Activated CD4-positive, alpha-beta memory T cell treated with anti-CD3 and anti-CD28 coated beads, Interleukin-2, amount 10 ng/mL, durations not matched to agents 7 days and 5 days (primary cell): ENCODE measurements at places on chromosomes 7 and 10. TPM values are rescaled to one million over a fixed set of nuclear protein-coding genes. Genes with fewer than 3 reads are reported as not detected.

GRCh38 chr7:107953265-107953923, 49.6 kb downstream of the LAMB1 start:
- no peak for DNase-seq
- no peaks in the 10 kb centered on the region for H3K36me3 ChIP-seq
- H3K27ac ChIP-seq, result no peak overlapping the region

GRCh38 chr7:151889406-151890354, 12.8 kb upstream of the PRKAG2 start:
- no peak for DNase-seq
- no peak overlapping the region for H3K27ac ChIP-seq
- peaks cover 34% of the 10 kb centered on the region for H3K27me3 ChIP-seq
- H3K4me3 ChIP-seq, result no peak overlapping the region

DNA sequence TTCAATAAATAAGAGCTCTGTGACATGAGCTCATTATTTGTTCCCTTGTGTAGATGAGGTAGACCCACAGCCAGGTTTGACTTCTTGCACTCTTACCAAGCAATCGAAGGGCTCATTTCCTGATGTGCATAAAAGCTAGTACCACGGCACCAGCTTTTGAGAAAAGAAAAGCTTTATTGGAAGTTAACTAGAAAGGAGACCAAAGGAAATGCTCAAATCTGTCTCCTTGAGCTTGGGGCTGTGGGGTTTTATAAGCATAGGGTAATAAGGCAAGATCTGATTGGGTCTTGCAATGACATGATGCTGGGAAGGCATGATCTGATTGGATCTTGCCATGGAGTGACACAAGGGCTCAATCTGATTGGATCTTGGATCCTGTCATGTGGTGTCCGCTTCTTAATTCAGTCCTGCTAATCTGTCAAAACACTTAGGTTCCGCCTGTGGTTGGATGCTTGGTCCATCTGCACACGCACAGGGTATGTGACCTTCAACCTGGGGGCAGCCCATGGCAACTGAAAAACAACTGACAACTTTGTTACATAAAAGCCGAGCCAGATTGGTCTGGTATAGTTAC, 47.8 kb upstream of the FRMD4A start:
- peaks cover 44% of the 10 kb centered on the region for H3K27me3 ChIP-seq
- H3K4me3 ChIP-seq, result no peak overlapping the region
- H3K4me1 ChIP-seq, result peaks cover 2% of the 10 kb centered on the region
- no peak for DNase-seq
- no peaks in the 10 kb centered on the region for H3K36me3 ChIP-seq

DNA sequence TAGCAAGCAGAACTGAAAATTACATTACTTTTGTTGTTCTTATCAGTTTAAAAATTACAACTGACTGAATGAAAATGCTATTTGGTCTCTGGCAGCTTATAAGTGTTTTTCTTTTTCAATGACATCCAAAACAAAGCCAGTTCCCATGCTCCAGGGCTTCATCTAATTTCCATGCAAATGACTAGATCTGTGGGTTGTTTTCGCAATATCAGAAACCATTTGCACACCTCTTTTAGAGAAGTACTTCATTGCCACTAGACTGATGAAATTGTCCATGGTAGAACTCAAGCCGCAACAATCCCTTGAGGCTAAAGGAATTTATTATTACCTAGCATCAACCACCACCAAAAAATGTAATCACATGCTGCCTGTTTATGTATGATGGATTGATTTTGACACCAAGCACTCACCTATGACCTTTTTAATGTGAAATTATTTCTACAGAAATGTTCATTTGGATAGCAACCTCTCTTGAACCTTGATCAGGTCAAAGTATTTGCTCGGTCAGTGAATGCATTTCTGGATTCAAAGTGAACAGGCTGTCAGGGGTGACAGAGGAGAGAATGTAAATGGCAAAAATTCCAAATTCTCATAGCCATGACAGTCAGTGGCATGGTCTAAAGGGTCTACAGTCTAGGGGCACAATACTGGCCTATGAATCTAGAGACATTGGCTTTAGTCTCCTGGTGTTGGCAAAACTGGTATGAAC, 769.3 kb downstream of the SORCS1 start:
- no peaks in the 10 kb centered on the region for H3K4me1 ChIP-seq
- no peaks in the 10 kb centered on the region for H3K36me3 ChIP-seq
- H3K4me3 ChIP-seq, result no peak overlapping the region
- H3K27ac ChIP-seq, result no peak overlapping the region
- no peak for DNase-seq

- DNase-seq, result no peak
- peaks cover 12% of the 10 kb centered on the region for H3K36me3 ChIP-seq
- peak overlapping the region; percentile 50 for H3K4me3 ChIP-seq
- no peak overlapping the region for H3K27ac ChIP-seq
- peaks cover 77% of the 10 kb centered on the region for H3K4me1 ChIP-seq
These were observed 165.6 kb upstream of the ASAH2 start for GRCh38 chr10:50416881-50417280.

- H3K27me3 ChIP-seq, result no peaks in the 10 kb centered on the region
- H3K4me1 ChIP-seq, result peaks cover 72% of the 10 kb centered on the region
- DNase-seq, result peak; percentile 45
- peak overlapping the region; percentile 49 for H3K4me3 ChIP-seq
- peak overlapping the region; percentile 88 for H3K27ac ChIP-seq
These were observed 58.3 kb downstream of the VCL start for GRCh38 chr10:74056050-74056818.

DNA sequence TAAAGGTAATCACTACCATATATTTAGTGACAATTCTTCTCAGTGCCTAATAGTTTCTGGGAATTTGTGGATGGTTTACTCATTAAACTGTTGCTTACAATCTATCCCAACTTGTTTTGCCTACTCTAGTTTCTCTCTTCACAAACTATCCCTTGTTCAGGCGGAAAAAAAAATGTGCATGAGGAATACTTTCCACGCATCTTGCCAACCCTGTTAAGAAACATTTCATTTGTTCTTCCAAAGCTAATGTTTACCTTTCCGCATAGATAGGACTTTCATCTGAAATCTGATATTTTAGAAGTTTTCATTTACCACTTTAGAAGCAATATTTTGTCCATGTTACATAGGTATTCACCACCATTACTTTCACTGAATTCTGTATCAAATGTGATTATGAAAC, 191.9 kb downstream of the MDFIC start:
- no peak for DNase-seq
- no peaks in the 10 kb centered on the region for H3K36me3 ChIP-seq
- H3K4me3 ChIP-seq, result no peak overlapping the region
- H3K27me3 ChIP-seq, result peaks cover 2% of the 10 kb centered on the region
- H3K4me1 ChIP-seq, result no peaks in the 10 kb centered on the region

GRCh38 chr10:101050208-101051069, 11.3 kb upstream of the KAZALD1 start:
- no peak overlapping the region for H3K4me3 ChIP-seq
- peaks cover 9% of the 10 kb centered on the region for H3K36me3 ChIP-seq
- peaks cover 32% of the 10 kb centered on the region for H3K4me1 ChIP-seq
- DNase-seq, result peak; percentile 83

DNA sequence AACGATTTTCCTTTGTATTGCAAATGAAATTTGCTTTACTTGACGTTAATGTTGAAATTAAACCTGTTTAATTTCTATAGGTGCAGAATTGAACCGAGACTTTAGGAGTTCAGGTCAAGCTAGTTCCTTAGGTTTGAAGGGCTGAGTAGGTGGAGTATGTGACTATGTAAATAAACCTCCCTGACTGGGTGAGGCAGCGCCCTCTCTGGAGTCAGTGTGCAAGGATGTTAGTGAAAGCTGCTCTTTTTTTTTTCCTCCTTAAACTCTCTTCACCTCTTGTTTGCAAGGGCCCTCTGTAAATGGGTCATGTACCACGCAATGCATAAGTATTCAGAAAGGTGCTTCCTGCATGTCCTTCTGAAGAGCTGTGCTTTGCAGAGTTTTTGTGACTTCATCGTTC, 33.8 kb downstream of the GALNT17 start:
- no peaks in the 10 kb centered on the region for H3K36me3 ChIP-seq
- no peaks in the 10 kb centered on the region for H3K4me1 ChIP-seq
- H3K27me3 ChIP-seq, result no peaks in the 10 kb centered on the region
- no peak for DNase-seq

GRCh38 chr10:44397476-44398225, 12.8 kb upstream of the CXCL12 start:
- DNase-seq, result no peak
- H3K4me3 ChIP-seq, result no peak overlapping the region
- H3K27ac ChIP-seq, result no peak overlapping the region
- no peaks in the 10 kb centered on the region for H3K4me1 ChIP-seq
- no peaks in the 10 kb centered on the region for H3K36me3 ChIP-seq

DNA sequence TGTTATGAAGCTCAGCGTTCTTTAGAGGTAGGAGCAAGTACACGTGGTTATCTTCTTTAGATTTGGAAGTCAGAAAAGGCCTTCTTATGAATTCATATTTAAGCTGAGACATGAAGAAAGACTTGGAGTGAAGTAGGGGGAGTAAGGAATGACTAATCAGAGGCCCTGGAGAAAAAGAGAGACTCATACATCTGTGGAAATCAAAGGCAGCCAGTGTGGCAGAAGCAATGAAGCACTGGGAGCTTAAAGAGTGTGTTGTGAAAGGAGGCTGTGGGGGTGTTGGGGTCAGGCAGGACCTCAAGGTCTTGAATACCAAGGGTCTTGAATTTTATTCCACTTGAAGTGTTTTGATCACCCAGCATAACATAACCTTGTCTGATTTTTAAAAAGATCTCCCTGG, 35.7 kb upstream of the FGL2 start:
- no peak overlapping the region for H3K27ac ChIP-seq
- no peaks in the 10 kb centered on the region for H3K27me3 ChIP-seq
- H3K4me3 ChIP-seq, result no peak overlapping the region
- DNase-seq, result no peak
- peaks cover 6% of the 10 kb centered on the region for H3K36me3 ChIP-seq

GRCh38 chr10:4851846-4852245, 25.8 kb downstream of the AKR1E2 start:
- no peak overlapping the region for H3K27ac ChIP-seq
- peaks cover 11% of the 10 kb centered on the region for H3K4me1 ChIP-seq
- no peak for DNase-seq
- no peaks in the 10 kb centered on the region for H3K36me3 ChIP-seq
- no peak overlapping the region for H3K4me3 ChIP-seq

Gene ZNF804B
- not detected for total RNA-seq

Gene TRDMT1
- 12.7 TPM for total RNA-seq

Gene ANAPC16
- 94.2 TPM for total RNA-seq

Gene RET
- 0.50 TPM for total RNA-seq

Gene DNAAF5
- 16.8 TPM for total RNA-seq

Gene NPFFR1
- total RNA-seq, result not detected

Gene CASD1
- total RNA-seq, result 9.6 TPM
